ENCODE measurements at places on chromosomes 4 and X.
A peak's percentile ranks its signal among the peaks of the same experiment; 100 is the strongest.

DNA sequence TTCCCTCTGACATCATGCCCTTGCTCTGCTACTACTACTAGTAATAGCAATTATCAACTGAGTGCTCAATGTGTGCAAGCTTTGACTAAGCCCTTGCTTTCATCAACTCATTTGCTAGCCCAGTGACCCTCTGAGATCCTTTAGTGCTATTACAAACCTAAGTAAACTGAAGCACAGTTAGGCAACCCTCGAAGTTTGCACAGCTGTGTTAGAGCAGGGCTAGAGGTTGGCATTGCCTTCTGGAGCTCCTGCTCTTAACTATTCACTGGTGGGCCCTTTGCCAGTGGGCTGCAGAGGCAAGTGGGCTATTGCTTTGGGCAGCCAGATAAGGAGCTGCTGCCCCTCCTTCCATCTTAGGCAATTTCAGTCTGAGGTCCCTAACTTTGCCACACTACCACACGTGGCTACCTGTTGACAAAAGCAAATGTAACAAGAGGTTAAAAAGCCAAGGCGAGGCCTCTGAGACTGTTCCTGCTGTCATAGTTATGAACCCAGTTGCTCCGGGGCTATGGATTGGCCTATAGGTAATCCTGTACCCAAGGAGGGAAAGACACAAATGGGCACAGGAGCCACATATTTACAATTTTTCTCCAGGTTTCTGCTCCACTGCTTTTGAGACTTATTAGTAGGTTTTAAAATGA lies 41.5 kb upstream of the ANKRD50 start:
- DNase-seq, result no peak

- peak; percentile 95 for DNase-seq
Observed at GRCh38 chr4:8191136-8191747, 7.8 kb upstream of the SH3TC1 start.

DNA sequence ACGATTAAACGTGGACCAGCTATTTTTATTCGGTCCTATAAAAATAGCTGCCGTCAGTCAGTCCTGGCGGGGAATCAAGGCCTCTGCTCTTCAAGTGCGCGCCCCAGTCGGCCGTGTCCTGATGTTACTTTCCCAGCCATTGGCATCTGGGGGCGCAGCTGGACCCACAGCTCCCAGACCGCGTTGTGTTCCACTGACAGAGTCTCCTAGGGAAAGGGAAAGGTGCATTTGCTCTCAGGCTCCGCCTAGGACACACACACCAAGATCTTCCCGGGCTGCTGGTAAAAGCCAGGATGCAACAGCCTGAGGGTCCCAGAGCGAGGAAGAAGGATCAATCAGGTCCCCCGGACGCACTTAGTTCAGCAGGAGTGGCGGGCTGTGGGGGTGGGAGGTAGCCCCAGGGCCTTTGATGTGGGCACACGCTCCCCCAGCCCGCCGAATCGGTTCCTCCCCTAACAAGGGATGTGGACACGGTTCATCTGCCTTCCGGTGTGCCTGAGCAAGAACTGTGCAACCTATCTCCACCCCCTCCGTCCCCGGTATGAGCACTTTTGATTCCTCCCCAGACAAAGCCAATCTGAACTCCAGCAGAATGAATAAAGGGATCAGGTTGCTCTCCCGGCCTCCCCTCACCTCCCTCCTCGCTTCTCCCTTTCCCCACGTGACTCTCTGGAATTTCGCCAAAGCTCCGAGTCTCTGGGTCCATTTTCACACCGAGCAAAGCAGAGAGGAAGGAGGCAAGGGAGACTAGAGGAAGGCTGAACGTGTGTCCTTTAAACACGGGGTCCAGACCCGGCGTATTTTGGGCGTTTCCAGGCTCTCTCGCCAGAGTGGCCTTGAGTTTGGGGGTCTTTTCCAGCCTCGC lies 626 bp upstream of the FRAS1 start:
- peak; percentile 14 for DNase-seq

GRCh38 chrX:77960567-77960966 lies 8.9 kb downstream of the PGAM4 start:
- DNase-seq, result no peak

GRCh38 chr4:160299177-160299576 lies 1196.3 kb downstream of the RAPGEF2 start:
- DNase-seq, result no peak

DNA sequence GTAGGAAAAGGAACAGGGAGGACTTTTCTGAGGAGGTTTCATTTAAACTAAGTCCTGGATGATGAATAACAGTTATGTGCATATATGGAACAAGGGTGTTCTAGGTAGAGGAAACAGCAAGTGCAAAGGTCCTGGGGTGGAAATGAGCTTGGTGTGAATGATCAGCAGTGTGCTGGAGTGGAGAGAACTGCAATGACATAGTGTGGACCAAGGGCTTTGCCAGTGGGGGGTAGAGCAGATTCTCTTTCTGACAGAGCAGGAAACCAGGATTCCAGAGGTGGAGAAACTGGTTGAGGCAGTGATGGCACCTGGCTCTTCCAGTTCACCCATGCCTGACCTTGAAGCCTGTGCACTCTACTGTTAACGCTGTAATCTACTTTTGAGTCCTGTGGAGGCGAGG lies 1.7 kb downstream of the PPP1R3F start:
- no peak for DNase-seq

DNA sequence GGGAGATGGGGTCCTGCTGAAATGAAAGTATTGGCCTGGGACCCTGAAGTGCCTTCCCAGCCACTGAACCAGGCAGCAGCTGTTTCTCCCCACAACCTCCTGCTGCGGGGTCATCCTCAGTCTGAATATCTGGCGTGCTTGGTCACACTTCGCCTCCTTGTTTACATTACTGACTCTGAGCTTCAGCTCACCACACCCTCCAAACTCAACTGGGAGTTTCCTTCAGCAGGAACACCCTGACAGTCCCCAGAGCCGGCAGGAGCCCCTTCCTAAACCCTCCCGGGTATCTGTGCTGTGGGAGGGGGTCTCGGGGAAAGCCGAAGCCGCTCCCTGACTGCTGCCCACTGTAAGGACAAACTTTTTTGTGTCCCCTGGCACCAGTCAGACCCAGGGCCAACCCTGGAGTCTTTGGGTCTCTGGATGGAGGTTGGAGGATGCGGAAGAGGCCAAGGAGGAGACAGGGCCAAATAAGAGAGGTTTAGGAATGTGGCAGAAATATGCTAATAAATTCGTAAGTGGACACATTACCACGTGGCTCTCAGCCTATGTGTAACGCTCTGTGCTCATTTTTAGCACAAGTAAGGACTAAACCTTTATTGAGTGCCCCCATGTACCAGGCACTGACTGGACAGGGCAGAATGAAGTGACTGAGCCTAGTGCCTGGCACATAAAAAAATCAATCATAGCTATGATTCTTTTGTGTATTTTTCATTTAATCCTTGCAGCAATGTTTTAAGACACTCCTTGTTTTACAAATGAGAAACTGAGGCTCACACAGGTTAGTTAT lies 20.7 kb downstream of the FHDC1 start:
- no peak for DNase-seq

DNA sequence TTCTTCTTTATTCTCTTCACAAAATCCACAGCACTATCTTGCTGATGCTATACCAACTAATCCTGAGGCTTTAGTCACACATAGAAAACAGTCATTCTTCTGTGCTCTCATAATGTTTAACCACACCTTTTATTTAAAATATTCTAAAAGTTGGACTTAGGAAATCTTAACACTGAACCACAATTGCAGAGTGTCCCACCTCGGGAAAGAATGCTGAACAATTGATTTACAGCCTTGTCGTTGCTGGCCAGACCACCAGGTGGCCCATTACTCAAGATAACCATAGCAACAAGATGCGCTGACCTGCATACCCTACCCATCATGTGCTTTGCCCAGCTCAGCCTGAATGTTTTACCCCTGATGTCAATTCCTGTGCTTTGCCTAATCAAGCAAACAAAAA lies 100.8 kb downstream of the ARSJ start:
- DNase-seq, result no peak

GRCh38 chrX:104854188-104854587 lies 288.2 kb downstream of the IL1RAPL2 start:
- DNase-seq, result no peak

DNA sequence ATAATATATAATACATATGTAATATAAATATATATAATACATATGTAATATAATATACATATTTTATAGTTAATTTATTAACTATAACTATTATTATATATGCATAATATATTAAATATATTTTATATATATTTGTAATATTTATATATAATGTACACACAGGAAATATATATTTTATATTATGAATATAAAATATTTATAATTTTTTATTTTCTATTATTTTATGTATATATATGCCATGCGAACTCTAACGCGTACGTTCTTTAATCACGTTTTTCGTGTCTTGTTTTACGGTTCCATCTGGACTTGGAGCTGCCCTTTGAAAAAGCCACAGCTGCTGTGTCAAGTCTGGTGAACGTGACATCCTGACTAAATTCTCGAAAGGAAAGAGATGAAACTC lies 332.1 kb downstream of the ASMT start:
- DNase-seq, result no peak

Measured in kidney capillary endothelial cell (primary cell).